ENCODE measurements at places on chromosomes 7 and 10. TPM values are rescaled to one million over a fixed set of nuclear protein-coding genes. Genes with fewer than 3 reads are reported as not detected.

DNA sequence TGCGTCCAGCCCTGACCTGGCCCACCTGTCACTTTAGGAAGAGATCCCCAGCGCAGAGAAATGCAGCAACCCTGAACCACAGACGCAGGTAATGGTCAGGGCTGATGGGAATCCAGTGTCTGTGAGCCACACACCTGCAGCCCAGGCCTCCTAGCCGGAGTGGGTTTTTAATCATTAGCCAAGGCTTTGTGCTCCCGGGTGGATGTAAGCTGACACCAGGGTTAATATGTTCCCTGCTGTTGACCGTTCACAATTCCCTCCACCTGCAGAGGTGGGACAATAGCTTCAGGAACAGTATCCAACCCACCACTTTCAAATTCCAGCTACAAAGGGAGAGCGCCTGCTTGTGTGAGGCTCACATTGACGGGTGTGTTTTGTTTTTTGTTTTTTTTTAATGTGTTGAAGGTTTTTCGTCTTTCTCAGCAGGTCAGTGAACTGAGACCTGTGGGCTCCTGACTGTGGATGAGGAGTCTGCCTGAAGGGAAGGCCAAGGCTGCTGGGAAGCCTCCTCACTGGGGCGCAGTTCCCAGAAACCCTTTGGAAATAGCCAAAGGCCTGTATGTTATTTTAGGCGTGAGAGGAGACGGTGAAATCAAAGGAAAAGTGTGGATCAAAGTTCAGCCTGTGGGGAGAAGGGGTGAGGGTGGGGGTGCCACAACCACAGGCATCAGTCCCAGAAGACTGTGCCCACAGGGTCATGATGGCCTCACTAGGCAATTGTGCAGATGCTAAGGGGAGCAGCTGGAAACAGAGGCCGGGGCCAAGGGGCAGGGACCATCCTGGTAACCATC, 111.1 kb downstream of the TNS3 start:
- DNase-seq, result no peak

DNA sequence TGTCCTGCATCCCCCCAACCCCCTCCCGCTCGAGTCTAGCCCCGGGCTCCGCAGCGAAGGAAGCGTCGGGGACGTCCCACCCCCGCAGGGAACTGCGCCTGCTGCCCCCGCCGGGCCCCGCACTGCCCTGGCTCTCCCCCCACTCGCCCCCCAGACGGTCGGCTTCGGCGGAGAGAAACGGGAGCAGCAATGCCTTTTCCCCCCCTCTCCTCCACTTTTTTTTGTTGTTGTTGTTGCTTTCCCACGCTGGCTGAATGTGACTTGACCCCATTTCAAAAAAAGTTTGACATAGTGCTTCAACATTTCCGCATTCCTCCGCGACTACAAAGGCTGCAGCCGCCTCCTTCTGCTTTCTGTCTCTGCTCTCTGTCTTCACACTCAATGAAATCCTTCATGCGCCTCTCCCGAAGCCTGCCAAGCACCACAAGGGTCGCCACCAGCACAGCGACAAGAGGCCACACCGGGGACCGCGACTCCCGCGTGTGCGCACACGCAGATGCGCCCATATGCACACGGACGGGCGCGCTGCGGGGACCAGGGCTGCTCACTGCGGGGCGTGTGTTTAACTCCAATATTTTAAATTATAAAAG, 1.0 kb downstream of the CDK6 start:
- DNase-seq, result peak; percentile 58

GRCh38 chr7:158777793-158778192, 51.5 kb downstream of the ESYT2 start:
- no peak for DNase-seq

DNA sequence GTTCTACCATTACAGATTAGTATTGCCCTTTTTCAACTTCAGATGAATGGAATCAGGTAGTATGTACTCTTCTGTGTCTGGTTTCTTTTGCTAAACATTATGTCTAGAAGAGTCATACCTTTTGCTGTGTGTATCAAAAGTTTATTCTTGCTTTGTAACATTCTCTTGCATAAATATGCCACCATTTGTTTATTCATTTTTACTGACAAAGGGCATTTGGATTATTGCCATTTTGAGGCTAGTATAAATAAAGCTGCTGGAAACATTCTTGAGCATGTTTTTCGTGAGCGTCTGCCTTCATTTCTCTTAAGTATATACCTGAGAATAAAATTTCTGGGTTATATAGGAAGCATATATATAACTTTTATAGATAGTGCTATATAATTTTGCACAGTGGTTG, 121.7 kb upstream of the CSTF2T start:
- no peak for DNase-seq

DNA sequence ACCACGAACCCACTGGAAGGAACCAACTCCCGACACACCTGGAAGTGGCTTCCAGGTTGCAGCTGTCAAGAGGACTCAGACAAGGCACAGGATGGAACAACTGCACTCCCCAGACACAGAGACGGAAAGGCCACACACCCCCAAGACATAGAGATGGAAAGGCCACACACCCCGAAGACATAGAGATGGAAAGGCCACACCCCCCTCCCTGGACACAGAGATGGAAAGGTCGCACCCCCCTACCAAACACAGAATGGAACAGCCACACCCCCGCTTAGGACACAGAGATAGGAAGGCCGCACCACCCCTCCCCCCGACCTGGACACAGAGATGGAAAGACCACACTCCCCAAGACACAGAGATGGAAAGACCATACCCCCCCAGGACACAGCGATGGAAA, 7.6 kb downstream of the ZNF511 start:
- no peak for DNase-seq

GRCh38 chr7:125561006-125561405, 631.4 kb upstream of the POT1 start:
- no peak for DNase-seq

DNA sequence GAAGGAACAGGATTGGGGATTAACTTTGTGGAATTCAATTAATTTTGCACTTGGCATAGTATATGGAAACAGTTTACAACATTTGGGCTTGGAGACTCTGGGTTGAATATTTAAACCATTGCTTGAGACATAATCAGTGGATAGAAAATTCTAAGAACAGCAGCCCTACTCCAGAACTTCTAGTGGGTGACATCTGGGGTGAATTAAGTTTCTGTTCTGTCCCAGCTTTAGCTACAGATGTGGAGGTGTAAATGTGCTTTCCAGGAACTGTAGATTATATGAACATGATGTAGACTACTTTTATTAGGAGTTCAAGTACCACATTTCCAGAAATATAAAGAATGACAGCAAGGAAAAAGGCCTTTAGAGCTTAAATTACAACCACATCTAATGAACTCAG, 51.9 kb upstream of the SKAP2 start:
- no peak for DNase-seq

GRCh38 chr10:99938563-99938962, 71.2 kb downstream of the DNMBP start:
- DNase-seq, result no peak

DNA sequence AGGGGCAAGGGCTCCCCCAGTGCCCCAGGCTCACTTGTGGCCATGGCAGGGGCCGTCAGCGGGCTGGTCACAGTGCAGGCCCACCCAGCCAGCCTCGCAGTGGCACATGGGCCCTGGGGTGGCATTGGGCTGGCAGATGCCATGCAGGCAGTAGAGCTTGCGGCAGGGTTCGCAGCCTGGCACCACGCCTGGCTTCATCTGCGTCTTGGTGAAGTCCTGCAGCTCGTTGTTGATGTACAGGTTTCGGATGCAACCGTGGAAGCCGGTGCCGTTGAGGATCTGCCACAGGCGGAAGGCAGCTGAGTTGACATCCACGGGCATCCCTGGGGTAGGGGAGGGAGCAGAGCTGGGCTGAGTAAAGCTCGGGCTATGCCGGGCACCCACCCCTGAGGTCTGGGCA, 170.6 kb downstream of the LCOR start:
- no peak for DNase-seq

Gene FIGNL1
- 4.8 TPM for polyA plus RNA-seq

Data from CD4-positive, alpha-beta memory T cell (primary cell).